Activated T-cell treated with anti-CD3 and anti-CD28 coated beads, Interleukin-2, amount 50 U/mL, for 1 hour (primary cell): ENCODE measurements at places on chromosomes 12 and 14.

DNA sequence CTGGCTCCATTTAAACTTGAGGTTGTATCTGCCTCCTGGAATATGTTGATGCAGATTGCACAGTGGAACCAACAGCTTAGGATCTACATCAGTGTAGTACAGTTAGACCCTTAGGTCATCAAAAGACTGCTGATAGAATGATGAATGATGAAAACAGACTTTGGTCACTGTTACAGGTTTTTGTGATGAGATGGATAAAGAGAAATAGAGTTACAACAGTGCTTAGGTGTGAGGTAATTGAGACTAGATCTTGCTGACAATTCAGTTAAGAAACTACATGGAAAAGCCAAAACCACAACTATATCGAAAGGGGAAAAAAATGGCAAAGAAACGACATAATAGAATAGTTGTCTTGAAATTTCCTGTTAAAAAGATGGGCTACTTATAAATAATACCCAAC, 145.7 kb upstream of the LMNTD1 start:
- no peak for DNase-seq

GRCh38 chr12:5305425-5305824, 126.5 kb upstream of the NTF3 start:
- DNase-seq = no peak

GRCh38 chr14:102317564-102318248, 1.8 kb upstream of the ZNF839 start:
- no peak for DNase-seq

DNA sequence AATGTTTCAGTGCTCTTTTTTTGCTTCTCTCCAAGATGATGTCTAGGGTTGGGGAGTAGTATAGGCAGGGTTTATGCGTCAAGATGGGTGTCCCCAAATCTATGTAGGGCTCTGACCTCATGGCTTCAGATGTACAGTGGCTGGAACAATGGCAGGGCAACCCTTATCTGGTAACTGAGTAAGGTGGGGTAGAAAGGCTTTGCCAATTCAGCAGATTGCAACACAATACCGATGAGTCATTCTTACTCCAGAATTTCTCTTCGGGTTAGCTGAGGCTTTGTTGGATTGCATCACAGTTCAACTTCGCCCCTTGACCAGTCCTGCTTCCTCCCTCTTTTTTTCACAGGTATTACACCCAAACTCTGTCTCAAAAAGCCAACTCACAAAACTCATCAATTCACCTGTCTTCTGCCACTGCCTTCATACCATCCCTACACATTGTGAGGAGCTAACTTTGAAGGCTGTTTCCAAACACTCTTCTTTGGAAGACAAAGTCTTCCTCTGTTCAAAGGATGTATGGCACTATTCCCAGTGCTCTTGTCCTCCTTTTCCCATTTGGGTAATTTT, 190.2 kb upstream of the CNOT2 start:
- DNase-seq = no peak

DNA sequence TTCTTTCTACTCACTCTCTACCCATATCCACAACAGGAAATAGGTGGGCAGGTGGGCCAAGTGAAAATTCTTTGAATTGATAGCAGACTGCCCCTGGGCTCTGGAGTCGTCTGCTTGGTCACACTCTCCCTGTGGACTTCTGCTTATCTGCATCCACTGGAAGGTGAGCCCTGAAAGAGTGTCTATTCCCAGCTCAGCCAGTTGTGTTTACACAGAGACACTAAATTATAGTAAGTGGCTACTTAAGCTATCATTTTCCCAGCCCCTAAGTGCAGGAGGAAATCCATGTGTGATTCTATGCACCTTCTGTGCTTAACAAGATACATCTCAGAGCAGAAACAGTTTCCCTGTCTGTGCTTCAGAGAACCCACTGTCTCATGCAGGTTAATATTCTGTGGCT, 338.4 kb downstream of the FUT8 start:
- DNase-seq = no peak

GRCh38 chr12:44835641-44836379, 40.3 kb downstream of the NELL2 start:
- peak; percentile 34 for DNase-seq

- DNase-seq = no peak
Measured at GRCh38 chr12:23767834-23768233, 181.6 kb downstream of the SOX5 start.

DNA sequence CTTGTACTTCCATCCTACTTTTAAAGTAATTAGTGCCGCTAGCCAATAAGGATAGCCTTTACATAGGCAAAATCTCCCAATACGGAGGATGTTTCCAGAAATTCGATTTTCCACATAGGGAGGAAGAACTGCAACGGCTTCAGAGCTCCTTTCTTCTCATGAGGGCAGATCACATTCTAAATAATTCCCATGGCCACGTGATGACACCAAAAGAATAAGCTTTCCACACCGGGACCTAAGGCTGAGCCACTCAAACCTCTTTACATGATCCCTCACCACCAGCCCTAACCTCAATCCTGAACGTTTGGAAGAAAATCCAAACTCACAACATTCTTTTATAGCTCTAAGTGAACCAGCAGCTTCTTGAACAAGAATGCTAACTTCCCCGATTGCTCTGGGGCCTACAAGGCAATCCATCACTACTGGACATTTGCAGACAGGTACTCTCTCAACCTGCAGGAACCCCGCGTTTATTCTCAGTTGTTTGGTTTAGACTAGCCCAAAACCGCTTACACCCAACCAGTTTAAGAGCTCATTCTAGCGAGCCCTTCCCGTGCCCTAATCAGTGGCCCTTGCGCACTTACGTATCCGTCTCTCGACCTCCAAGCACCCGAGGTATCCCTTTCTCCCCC, 884 bp downstream of the CAPRIN2 start:
- no peak for DNase-seq

- DNase-seq = no peak
Measured at GRCh38 chr14:36716614-36717184, 55.0 kb downstream of the PAX9 start.

DNA sequence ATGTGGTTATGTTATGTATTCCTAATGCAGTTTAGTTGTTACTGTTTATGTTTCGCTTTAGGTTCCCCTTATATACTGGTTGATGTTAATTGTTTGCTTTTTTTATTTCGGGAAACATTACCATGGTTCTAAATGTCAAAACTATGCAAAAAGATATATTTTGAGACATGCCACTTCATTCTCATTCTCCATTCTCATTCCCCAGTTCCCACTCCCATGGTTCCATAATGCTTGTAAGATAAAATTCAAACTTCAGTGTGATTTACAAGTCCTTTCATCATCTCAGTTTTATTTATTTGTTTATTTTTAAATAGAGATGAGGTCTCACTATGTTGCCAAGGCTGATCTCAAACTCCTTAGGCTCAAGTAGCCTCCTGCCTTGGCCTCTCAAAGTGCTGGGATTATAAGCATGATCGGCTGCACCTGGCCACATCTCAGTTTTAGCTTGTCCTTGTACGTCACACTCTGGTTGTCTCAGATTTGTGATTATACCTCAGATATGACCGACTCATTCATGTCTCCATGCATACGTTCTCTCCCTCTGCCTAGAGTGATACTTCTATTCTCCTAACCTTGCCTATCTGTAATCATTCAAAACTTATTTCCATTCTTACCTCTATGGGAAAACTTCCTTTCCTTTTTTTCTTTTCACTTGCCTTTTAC, 407.8 kb upstream of the RGS6 start:
- DNase-seq = no peak

GRCh38 chr14:99888149-99888548, 94.9 kb downstream of the EML1 start:
- DNase-seq = no peak

DNA sequence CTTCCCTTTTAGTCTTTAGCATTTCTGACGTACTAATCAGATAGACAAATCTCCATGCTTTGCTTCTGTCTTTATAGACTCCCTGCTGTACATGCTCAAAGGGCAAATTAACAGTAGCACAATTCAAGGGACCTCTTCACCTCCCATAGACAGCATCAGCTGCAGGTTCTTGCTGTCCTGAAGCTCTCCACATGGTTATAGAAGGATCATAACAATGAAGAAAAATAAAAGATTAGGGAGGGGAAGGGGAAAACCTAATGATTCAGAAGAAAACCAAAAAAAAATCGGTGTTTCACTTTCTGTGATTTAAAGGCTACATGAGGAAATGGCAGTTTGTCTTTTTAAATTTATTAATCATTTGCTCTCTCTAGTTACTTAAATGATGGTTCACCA, 155.5 kb downstream of the PTCSC3 start:
- no peak for DNase-seq

- DNase-seq = no peak
Measured at GRCh38 chr14:64191756-64192155, 102.4 kb downstream of the ESR2 start.

DNA sequence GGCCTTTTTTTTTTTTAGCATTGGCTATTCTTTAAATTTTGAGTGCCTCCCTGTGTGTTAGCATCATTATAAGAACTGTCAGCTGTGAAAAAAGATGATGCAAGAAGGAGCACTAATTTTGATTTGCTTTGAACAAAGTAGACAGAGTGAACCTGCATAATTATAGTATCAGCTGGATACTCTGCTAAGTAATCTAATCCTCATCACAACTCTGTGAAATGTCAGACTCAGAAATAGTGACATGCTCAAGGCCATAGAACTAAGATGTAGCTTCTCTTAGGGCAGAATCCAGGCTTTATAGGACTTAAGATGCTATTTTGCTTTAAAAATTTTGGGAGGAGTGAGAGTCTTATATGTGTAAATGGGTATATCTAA, 31.9 kb downstream of the FBXO34 start:
- no peak for DNase-seq

GRCh38 chr14:68141281-68142088, 321.9 kb downstream of the RAD51B start:
- no peak for DNase-seq

DNA sequence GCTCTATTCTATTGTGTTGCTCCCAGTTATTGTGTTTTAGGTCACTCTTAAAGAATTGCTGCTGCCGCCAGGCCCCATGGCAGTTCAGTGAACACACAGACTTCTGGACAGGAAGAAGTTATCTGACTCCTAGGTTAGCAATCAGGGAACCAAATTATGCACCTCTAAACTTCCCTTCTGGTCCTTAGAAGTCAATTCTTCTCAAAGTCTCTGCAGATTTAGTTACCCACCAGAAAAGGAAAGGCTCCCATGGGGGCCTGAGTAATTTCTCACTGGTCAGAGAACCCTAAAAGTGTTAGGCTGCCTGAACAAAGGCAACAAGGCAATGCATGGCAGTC, 10.0 kb downstream of the EMP1 start:
- no peak for DNase-seq

DNA sequence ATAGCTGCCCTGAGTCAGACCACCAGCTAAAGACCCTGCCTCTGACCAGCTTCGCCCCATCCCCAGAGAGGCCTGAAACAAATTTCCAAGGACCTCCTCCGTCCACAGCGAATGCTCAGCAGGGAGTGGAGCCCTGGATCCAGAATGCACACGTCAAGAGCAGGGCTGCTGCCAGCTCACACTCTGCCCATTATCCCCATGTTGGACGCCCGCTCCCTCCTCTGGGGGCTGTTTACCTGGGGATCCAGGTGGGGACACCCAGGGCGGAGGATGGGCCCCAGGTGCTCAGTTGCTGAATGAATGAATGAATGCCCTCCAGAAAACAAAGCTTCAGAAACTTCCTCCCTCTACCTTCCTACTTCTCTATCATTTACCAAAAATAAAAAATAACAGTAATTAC, 18.1 kb downstream of the BCL11B start:
- DNase-seq = no peak

DNA sequence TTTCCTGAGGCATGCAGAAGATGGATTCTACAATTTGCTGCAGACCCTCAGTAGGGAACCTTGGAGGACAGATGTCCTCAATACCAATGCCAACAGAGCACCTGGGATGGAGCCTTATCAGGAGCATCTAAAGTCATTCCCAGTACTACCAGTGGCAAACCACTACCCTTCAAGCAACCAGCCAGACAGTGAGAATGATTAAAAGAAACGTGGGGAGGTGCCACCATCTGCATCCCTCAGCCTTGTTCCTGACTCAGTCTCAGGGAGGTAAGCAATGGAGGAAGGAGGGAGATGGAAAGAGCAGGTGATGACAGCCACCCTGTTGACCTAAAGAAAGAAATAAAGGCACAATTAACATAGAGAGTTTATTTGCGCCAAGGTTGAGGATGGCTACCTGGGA, 175.2 kb upstream of the GRIN2B start:
- DNase-seq = no peak

DNA sequence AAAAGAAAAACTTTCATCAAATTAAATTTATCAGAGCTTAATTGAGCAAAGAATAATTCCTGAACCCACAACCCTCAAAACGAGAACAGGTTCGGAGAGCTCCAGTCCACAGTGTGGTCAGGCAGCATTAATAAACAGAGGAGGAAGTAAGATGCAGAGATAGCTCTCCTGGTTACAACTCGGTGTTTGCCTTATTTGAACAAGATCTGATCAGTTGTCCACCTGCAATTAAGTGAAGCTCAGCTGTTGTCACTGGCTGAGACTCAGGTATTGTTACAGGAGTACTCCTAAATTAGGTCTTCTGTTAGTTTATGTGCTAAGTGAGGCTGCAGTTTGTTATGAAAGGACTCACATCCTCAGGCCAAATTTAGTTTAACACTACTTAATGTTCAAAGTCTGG, 451.4 kb upstream of the PDE3A start:
- DNase-seq = no peak

GRCh38 chr14:80695869-80696268, 245.7 kb downstream of the CEP128 start:
- DNase-seq = no peak

DNA sequence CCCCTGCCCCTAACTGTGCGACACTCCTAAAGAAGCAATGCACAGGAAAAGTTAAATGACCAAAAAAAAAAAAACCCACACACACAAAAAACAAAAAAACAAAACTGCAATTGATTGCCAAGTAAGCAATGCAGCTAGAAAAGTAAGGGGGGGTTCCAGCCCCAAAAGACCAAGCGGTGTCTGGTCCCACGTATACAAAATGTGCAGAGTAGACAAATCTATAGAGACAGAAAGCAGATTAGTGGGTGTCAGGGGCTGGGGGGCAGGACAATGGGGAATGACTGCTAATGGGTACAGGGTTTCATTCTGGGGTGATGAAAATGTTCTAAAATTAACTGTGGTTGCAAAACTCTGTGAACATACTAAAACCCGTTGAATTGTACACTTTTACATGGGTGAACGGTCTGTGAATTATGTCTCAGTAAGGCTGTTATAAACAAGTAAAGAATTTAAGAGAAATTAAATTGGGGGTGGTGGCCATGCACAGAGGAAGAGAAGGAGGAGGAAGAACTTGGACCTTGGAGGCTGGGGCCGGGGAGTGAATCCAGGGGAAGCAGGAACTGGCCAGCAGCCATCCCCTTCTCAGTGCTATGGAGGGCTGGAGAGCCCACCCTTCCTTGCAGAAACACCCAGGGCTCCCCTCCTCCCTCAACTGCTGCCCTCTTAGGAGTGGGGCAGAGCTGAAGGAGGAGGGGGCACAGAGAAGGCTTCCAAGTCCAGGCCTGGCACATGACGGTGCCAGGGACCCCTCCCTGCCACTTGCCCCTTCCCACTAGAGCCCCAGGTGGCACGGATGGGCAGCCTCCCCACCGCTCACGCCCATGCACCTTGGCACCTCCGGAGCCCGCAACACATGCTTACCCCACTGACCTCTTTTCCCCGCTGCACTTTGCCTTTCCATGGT, 45.4 kb downstream of the KDM2B start:
- no peak for DNase-seq
